Pons (tissue), 1 donor: ENCODE measurements at places on chromosomes 6 and 20.

DNA sequence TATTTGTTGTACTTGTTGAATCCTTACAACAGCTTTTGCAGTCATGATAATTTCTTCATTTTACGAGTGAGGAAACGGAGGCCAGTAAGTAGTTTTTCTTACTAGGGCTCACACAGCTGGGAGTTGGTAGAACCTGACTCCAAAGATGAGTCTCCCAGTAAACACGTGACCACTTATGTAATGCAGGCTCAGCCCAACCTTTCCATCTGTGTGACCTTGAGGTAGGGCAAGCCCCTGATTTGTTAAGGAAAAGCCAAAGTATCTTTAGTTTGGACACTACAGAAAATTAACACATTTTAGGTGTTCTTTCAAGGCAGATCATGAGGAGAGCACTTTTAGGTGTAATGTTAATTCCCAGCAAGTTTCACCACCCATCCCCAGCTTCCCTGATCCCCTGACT is 111.3 kb downstream of the LRRC1 start:
- no peak for DNase-seq

GRCh38 chr6:137286916-137287315 is 67.7 kb upstream of the IFNGR1 start:
- no peak for DNase-seq

GRCh38 chr20:16263582-16263981 is 309.7 kb downstream of the KIF16B start:
- no peak for DNase-seq

DNA sequence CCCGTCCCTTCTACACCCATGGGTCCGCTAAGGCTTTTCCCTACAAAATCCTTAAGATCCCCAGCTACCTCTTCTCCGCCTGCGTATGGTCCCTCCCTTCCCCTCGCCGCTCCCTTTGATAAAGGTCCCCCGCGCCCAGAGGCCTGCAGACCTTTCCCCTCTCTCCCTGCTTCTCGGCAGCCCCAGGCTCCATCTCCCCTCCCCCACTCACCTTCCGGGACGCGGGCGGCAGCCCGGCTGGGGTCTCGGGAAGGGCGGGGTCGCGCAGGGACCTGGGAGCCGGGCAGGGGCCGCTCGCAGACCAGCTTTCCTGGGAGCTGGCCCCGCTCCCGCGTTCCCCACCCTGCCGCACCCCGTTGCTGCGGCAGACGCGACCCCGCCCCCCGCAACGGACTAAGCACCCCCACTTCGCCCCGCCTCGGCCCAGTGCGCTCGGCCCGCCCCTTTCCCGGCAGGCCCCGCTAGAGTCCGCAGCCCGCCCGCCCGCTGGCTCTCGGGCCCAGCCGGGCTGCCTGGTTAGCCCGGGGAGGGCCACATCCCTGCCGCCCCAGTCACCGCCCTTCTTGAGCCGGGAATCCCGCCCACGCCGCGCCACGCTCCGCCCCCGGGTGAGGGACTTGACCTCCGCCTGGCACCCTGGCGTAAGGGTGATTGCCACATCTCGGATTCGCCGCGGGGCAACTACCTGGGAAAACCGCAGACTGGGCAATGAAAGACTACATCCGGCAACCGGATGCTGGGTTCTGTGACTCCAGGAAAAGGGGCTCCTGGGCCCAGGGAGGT is at the start of gene FLOT1:
TSS of gene FLOT1 (minus strand) at position 372 of the 783 bp plus-strand sequence. CDS start 498 bp downstream, outside the sequence.
- DNase-seq: peak; percentile 91

DNA sequence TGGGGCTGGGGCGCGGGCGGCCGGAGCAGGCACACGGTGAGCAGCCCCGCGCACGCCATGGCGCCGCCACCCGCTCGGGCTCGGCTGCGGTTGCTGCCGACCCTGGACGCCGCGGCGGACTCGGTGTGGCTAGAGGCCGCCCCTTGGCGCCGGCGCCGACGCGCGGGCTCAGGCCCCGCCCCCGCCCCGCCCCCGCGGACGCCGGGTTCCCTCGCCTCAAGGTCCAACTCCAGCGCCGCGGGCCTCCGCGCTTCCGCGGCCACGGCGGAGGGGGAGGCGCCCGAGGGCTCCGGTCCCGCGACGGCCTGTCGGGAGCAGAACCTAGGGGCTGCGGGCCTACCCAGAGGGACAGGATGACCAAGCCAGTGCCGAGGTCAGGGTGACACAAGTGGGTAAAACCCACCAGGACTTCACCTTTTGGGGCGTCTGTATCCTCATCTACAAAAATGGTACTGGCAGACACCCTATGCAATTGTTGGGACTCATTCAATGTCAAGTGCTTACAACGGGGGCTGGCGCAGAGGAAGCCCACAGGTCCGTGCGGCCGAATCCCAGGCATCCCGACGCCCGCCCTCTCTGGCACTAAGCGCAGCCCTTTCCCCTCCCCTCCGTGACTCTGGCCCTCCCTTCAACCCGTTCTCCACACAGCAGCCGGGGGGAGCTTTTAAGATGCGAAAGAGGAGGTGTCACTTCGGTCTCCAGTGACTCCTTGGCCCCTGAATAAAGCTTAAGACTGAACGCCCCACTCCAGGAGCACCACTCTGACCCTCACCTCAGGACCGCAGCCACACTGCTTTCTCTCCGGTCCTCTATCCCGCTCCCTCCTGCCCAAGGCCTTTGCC is at the start of gene NECAB3:
TSS of gene NECAB3 (minus strand) at position 135 of the 842 bp plus-strand sequence. CDS start at position 59, 76 bp downstream.
- peak; percentile 70 for DNase-seq

DNA sequence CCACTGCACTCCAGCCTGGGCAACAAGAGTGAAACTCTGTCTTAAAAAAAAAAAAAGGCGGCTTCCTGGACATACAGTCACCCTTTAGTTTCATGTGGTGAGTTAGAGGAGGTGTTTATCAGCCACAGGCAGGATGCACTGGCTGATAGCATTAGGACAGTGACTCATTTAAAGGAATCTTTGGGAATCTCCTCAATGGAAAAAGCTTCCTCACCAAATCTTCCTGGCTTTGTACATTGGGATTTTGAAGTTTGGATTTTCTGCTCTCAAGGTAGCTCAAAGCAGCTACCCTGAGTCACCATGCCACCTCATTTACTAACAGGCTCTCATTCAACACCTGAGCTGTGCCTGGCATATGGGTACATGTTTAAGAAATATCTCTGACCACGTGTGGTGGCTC is 20.2 kb downstream of the PRPH2 start:
- DNase-seq: no peak

DNA sequence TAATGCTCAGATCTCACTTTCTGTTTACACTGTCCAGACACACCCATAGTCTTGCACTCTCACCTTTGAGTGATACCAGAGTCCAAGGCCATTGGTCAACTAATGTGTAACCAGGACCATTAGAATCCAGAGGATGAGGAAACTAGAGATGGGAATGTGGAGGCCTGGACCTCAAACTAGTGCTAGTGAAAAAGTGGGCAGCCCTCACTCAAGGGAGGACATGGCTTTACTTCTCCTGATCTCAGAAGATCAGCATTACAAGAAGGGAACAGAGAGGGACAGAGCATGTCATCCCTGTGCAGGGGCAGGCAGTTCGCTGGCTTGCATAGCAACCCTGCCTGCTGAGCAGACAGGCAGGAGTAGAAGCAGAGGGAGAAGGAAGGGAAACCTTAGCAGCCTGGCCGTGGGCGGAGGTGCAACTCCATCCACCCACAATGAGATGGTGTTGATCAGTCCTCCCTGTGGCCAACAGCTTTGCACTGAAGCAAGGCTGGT is 22.6 kb upstream of the XRN2 start:
- no peak for DNase-seq

DNA sequence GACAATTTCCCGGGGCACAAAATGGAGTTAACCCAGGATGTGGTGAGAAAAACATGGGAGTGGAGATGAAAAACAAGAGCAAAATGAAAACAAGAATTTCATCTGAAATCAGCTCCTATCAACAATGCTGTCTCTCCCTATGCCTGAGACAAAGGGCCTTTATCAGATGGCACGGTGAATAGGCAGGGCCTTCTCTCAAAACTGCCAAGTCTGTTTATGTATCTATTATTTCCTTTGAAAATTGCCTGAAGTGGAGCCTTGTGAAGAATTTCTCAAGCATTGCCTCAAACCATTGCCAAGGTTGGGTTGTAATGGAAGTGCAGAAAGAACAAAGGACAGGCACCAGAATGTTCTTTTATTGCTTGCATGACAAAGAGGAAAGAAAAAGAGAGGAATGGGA is 74.7 kb downstream of the BTBD3 start:
- peak; percentile 90 for DNase-seq

GRCh38 chr6:15577106-15577505 is 85.7 kb downstream of the DTNBP1 start:
- DNase-seq: no peak

- no peak for DNase-seq
Measured at GRCh38 chr6:129206821-129207220, 323.9 kb downstream of the LAMA2 start.

DNA sequence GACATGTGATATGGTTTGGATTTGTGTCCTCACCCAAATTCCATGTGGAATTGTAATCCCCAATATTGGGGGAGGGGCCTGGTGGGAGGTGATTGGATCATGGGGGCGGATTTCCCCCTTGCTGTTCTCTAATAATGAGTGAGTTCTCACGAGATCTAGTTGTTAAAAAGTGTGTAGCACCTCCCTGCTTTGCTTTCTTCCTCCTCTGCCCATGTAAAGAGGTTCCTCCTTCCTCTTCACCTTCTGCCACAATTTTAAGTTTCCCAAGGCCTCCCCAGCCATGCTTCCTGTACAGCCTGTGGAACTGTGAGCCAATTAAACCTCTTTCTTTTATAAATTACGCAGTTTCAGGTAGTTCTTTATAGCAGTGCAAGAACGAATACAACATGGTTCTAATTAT is 2.1 kb upstream of the ZNF451 start:
- no peak for DNase-seq

- peak; percentile 44 for DNase-seq
Measured at GRCh38 chr6:14876778-14877613, 368.9 kb upstream of the JARID2 start.

- DNase-seq: no peak
Measured at GRCh38 chr6:77183447-77183846, 279.8 kb downstream of the HTR1B start.

DNA sequence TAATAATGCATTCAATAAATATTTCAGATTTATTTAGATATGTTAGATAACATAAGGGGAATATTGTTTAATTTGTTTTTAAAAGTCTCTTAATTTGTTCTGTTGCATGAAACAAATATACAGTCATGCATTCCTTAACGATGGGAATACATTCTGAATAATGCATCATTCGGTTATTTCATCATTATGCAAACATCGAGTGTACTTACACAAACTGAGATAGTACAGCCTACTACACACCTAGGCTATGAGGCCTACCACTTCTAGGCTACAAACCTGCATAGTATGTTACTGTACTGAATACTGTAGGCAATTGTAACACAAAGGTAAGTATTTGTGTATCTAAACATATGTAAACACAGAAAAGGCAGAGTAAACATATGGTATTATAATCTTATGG is 118.7 kb downstream of the EPHA7 start:
- no peak for DNase-seq

GRCh38 chr6:73610444-73611275 is 43.1 kb downstream of the SLC17A5 start:
- DNase-seq: peak; percentile 79

DNA sequence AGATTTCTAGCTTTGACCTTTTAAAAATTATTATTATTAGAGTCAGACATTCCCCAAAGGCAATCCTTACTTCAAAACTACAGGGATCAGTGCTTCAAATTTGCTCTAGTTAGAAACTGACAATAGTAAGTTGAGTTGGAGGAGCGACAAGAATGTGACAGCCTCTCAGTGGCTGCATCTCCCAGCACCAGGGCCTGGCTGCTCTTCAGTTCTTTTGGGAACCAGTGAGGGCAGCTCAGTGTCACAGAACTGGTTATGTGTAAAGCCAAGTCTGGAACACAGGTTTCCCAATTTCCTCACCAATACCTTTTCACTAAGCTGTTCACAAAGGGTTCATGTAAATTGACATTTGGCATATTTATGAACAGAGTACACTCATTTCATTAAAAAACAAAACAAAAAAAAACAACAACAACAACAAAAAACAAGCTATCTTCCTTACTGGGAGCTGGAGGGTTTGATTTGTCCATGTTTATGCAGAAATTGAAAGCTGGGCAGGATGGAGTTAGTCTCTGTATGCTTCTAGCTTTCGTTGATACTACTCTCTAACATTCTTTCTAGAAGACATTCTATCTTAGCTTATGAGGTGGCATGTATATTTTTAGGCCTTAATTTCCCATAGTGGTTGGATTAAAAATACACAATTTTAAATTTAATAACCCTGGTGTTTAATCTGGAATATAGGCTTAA is 95.0 kb downstream of the SAMD5 start:
- peak; percentile 23 for DNase-seq

DNA sequence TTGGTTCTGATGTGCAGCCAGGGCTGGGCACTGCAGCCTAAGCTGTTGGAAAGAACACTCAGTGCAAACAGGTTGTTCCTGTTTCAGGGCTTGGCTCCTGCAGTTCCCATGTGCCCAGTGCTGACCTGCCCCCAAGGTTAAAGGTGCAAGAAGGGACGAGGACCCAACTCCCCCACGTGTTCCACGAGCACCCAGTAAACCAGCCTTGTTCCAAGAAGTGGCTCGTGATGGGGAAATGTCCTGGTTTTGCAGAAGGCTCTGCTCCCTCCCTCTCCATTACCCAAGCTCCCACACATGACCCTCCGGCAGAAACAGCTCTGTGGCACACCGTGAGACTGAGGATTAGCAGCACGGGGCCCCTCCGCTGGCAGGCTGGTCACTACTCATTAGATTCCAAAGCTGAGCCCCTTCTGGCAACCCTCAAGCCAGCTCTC is 9.4 kb downstream of the ACSS1 start:
- no peak for DNase-seq

DNA sequence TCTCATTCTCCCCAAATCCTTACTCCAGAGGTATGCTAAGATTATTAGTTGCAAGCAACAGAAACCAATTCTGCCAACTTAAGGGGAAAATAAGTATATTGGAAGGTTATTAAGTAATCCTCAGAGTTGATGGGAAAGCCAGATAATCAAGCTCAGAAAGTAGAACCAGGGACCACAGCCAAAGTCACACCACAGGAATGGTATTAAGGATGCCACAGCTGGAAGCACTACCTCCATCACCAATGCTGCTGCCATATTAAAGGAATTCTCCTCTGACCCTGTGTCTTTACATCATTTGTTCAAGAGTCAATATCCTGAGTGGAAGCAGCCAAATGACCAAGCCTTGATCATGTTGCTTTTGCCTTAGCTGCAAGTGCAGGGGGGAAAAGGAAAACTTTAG is 9.9 kb downstream of the PROCR start:
- no peak for DNase-seq

DNA sequence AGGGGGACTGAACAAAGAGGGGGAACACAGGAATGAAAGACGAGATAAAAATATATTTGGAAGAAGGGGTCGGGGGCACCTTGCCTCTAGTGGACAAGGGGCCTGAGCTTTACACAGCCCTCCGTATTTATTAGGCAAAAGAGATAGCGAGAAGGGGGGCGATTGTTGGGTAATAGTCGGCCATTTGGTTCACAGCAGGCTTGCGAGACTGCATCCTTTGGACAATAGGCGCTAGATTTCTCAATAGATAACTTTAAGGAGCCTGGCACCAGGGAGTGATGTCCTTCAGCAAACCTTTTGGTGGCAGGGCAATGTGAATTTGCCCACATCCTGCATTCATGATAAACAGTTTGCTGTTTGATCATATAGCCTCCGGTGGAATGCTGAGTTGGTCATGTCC is 3.0 kb upstream of the NANP start:
- no peak for DNase-seq

GRCh38 chr20:16228722-16229121 is 344.5 kb downstream of the KIF16B start:
- DNase-seq: no peak
